ENCODE measurements at places on chromosomes 12 and 14. TPM values are rescaled to one million over a fixed set of nuclear protein-coding genes. Genes with fewer than 3 reads are reported as not detected.
A peak's percentile ranks its signal among the peaks of the same experiment; 100 is the strongest.

DNA sequence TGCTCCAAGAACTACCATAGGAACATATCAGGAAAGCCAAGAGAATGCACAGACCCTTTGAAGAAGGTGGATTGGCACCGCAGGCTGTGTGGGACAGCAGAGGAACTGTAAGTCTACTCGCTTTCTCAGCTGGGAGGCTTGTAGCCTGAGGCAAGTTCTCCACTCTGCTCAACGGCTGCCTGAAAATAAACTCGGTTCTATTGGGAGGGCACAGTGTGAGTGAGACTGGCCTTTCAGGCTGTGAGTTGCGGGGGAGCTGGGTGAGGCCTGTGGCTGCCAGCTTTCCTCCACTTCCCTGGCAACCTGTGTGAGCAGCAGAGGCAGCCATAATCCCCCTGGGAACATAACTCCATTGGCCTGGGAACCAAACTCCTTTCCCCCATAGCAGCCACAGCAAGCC is 132.1 kb downstream of the ANKS1B start:
- no peaks in the 10 kb centered on the region for H3K4me1 ChIP-seq
- DNase-seq = no peak
- H3K27ac ChIP-seq = no peak overlapping the region
- H3K4me3 ChIP-seq = no peak overlapping the region
- no peaks in the 10 kb centered on the region for H3K27me3 ChIP-seq
- no peaks in the 10 kb centered on the region for H3K36me3 ChIP-seq

DNA sequence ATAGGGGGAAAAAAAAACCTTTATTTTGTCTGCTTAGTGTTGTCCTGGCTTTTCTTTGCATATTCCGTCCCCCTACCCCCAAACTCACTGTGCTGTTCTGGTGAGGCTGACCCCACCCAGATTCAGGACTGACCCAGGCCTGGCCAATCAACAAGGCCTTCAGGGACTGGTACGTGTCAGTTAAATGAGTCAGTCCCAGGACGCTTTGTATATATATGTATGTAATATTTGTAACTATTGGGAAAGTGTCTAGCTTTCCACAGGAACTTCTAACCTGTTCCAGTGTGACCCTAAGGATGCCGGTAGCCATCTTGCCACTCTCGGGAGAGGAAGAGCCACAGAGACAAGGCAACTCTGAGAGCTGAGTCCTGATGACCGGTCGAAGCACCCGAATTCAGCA is 107.4 kb downstream of the VCPKMT start:
- H3K4me3 ChIP-seq = no peak overlapping the region
- H3K27me3 ChIP-seq = no peaks in the 10 kb centered on the region
- no peak for DNase-seq
- H3K36me3 ChIP-seq = no peaks in the 10 kb centered on the region
- peaks cover 47% of the 10 kb centered on the region for H3K4me1 ChIP-seq
- H3K27ac ChIP-seq = peak overlapping the region; percentile 58

- peaks cover 20% of the 10 kb centered on the region for H3K27me3 ChIP-seq
- H3K4me1 ChIP-seq = peaks cover 27% of the 10 kb centered on the region
- peak overlapping the region; percentile 15 for H3K27ac ChIP-seq
- no peaks in the 10 kb centered on the region for H3K36me3 ChIP-seq
These were observed 27.4 kb upstream of the SMUG1 start for GRCh38 chr12:54215989-54216796.

DNA sequence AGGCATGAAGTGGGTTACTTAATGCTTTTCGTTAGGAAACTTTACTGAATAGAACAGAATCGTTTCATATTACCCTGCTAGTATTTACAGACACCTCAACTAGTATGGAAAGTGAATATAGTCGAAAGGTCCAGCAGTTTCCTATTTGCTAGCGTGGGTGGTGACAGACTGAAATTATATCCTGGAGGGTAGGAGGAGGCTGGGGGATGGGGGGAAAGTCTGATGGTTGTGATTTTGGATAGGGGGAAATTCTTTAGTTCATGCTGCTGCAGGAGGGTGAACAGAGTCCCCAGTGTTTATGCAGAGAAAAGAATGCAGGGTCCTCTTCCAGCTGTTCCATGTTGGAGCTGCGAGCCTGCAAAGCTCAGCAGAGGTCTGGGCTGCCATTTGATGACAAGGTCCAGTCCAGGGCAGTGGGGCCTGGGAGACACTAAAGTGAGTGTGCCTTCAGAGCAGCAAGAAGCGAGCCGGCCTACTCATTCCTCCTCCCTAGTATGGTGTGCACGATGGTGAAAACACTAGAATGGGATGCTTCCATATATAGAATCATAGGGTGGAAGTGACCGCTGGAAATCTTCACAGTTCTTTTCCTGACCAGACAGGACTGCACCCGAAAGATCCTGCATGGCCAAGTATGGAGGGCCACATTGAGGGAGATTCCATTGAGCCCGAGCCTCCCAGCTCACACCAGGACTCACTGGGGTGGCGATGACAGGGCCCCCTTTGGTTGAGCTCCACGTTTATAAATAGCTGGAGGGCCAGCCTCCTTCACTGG is 2.1 kb downstream of the SAMD4A start:
- peak overlapping the region; percentile 95 for H3K27ac ChIP-seq
- peaks cover 40% of the 10 kb centered on the region for H3K36me3 ChIP-seq
- peaks cover 6% of the 10 kb centered on the region for H3K27me3 ChIP-seq
- no peak for DNase-seq

DNA sequence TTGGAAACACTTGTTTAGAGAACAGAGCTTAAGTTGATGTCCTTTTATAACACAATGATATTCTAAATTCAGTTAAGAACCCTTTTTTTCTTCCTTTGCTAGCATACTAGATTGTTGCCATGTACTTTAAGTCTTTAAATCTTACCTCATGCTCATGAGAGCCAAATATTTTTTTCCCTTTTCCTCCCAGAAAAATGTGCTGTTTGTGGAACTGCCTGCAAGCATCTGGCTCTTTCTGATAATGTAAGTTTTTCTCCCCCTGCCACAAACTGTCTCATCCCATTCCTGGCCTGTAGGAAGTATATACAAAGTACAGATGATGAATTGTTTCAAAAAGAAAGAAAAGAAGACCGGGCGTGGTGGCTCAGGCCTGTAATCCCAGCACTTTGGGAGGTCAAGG is 5.3 kb downstream of the RNF212B start:
- no peak overlapping the region for H3K27ac ChIP-seq
- no peaks in the 10 kb centered on the region for H3K4me1 ChIP-seq
- H3K4me3 ChIP-seq = no peak overlapping the region
- DNase-seq = no peak

TSPAN19 gene
- not detected for total RNA-seq

All from HFFc6 (cell line).